OCI-LY7 (cell line): ENCODE measurements at places on chromosomes 4 and X.

- peak; percentile 62 for DNase-seq
Measured at GRCh38 chrX:2500091-2500802, 529 bp downstream of the DHRSX start.

DNA sequence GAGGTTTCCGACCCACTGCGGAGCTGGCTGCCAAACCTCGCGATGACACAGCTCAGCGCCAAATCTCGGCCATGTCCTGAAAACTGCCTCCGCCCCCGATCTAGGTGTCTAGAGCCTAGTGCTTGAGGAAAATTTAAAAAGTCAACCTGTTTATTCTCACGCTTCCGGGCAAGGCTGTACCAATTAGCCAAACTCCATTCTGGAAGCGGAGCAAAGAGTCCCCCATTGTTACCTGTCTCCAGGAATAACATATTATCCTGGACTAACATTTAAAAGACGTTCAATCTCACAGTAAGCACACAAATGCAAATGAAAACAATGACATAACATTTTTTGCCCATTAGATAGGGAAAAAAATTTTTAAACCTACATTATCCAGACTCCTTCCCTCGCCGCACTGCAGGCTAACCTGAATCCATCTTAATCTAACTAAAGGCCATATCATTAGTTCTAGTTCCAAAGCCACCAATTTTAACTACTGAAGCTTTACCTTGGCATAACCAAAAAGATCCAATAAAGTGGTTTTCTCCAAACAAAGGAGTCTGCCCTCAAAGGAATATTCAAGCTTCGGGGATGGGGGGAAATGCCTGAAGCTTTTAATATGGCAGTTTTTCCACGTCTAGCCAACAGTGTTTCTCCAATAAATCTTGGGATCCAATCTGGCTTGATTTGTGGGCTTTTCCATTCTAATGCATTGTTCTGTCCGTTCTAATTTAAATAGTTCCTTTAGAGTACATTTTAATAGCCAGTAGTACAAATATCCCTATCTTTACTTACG is 1.9 kb downstream of the HUWE1 start:
- DNase-seq = no peak

DNA sequence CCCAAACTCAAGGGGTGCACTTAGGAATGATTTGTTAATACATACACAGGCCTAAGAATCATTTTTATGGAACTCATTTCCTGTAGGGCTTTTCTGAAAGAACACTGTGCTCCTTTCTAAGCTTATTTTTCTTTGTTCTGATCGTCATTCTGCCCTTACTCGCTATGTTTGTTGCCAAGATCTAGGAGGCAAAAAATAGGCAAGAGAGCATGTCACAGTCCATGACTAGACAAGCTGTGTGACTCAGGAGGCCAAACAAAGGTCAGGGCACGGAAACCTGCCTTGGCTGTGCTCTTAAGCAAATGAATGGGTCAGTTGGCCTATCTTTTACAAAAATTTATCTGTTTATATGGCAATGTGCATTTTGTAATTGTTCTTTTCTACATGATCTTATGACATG is 42.5 kb upstream of the C1GALT1C1 start:
- DNase-seq = no peak

- no peak for DNase-seq
Measured at GRCh38 chr4:156969101-156969500, 2.5 kb downstream of the PDGFC start.

DNA sequence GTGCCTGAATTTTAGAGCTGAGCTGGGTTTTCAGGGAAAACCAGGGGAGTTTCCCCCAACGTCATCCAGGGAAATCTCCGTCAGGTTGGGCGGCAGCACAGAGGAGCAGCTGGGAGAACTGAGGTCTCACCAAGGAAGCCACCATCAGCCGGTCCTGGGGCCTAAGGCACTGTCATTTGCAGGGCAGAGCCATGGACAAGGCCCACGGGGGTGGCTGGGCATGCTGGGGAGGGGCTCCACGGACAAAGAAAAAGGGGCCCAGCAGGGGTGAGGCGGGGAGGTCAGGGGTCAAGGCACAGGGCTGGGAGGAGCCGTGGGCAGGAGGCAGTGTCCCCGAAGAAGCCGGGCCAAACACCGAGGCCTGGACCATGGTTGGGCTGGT is 109.8 kb downstream of the HMX1 start:
- DNase-seq = no peak

DNA sequence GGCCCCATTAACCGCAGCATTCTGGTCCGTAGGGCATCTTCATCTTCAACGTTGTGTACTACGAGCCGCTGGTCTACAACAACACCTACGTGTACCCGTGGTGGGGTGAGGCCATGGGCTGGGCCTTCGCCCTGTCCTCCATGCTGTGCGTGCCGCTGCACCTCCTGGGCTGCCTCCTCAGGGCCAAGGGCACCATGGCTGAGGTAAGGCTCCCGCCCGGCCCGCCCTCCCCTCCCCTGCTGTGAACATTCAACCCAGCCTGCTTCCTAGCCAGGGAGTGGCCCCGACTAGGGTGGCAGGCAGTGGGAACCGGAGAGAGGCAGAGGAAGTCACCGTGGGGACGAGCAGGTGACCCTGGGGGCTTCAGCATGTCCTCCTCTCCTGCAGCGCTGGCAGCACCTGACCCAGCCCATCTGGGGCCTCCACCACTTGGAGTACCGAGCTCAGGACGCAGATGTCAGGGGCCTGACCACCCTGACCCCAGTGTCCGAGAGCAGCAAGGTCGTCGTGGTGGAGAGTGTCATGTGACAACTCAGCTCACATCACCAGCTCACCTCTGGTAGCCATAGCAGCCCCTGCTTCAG is 7.1 kb downstream of the SLC6A8 start:
- DNase-seq = no peak

GRCh38 chr4:89868999-89869589 is 25.6 kb upstream of the MMRN1 start:
- DNase-seq = no peak

DNA sequence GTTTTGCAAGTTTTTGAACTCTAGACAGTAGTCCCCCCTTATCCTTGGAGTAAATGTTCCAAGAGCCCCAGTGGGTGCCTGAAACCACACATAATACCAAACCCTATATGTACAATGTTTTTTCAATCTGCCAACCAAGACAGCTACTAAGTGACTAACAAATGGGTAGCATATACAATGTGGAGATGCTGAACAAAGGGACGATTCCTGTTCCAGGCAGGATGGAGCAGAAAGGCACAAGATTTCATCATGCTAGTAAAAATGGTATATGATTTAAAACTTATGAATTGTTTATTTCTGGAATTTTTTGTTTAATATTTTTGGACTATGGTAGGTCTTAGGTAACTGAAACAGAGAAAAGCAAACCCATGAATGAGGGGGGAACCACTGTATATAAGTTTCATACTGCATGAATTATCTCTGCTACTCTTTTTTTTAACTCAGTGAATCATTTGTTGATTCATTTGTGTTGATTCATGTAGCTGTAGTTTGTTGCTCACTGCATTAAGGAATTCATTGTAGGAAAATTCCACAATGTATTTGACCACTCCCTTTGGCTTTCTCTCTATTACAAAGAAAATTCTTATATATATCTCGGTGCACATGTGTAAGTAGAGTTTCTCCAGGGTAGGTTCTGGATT is 21.9 kb upstream of the ANXA3 start:
- no peak for DNase-seq

DNA sequence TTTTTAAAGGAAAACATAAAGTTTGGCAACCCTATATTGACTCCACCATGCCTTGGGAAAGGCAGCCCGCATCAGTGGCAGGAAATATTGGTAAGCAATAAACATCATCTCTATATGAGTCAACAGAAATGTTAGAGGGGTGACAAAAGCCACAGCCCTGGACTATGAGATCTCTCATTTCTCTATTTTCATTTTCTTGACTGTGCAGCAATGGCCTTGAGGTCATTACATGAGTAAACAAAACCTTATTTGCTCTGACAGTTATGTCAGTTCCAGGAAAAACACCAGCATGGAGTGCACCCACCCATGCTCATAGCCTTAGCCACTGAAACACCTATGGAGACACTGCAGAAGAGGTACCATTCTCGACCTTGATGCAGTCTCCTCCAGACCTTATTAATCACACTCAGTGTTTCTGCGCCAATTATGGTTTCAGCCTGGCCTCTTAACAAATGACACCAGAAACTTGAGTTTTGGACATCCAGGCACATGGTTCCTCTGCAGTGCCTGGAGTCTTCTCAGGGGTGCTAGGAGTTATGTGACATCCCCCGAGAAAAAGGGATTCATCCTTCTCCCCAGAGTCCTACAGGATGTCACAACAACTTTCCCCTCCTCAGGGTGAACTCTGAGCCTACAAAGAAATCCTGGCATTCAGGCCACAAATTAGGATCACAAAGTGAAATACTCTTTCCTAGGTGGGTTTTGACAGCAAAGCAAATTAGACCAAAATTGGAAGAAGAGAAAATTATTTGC is 16.0 kb upstream of the HPGD start:
- DNase-seq = no peak

GRCh38 chr4:39978904-39979303 is 1.2 kb upstream of the PDS5A start:
- DNase-seq = peak; percentile 37

GRCh38 chr4:40124690-40125089 is 68.0 kb downstream of the N4BP2 start:
- no peak for DNase-seq

DNA sequence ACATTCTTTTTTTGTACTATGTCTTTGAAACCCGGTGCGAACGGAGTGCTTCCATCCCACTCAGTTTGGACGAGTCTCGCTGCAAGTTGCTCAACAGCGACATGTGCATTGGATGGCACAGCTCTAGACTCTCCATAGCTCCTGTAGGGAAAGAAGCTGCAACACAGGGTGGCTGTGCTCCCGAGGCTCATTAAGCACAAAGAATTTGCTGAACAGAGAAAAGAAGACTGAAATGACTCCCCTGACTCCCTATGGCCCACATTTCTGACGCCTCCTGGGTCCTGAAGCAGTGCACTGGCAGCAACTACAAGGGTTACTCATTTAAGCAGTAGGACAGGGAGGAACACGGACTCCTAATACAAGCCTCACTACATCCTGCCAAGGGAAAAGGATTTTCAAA is 127.4 kb downstream of the SH3RF1 start:
- no peak for DNase-seq

- DNase-seq = no peak
Measured at GRCh38 chr4:7259039-7259438, 66.7 kb downstream of the SORCS2 start.

DNA sequence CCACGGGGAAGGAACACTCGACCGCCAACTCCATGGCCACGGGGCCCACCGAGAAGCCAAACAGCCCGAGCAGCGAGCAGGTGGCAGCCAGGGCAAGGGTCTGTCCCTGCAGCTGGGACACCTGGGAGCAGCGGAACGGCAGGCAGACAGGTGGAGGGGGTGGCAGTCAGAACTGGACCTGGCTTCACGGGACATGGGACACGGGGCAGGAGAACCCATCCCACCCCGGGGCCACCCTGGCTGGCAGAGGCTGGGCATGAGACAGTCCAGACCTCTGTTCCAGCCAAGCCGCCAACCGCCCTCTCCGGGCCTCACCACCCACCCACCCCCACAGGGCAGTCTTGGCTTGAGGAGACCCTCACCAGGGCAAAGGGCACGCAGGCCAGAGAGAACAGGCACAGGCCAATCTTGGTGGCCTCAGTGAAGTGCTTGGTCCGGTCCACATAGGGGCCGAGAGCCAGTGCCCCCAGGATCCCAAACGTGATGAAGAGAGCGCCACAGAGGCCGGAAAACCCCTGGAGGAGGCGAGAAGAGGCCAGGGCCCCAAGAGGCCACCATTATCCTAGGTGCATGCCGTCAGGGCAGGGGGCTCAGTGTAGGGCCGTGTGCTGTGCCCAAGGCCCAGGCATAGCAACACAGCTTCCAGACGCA is 5.6 kb downstream of the SLC49A3 start:
- DNase-seq = no peak

GRCh38 chr4:156734965-156735895 is 236.4 kb downstream of the PDGFC start:
- DNase-seq = no peak

- DNase-seq = no peak
Measured at GRCh38 chr4:56806666-56807065, 14.8 kb downstream of the SPINK2 start.

DNA sequence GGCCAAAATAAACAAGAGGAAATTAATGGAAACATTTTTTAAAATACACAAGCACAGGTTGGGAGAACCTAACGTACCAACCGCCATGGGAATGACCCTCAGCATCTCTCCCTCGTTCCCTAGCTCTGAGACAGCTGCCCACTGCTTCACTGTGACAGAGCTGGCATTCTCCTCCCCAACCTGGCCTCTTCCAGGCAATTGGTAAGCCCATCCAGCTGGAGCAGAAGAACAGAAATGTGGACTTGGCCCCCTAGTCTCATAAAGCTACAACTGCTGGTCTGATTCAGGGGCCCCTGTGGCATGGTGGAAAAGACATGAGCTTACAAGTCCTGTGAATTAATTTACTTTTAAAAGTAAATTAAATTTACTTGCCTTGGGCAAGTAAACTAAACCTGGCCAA is 245.1 kb downstream of the PTTG2 start:
- no peak for DNase-seq

- no peak for DNase-seq
Measured at GRCh38 chr4:55028196-55028595, 97.2 kb downstream of the KDR start.

- peak; percentile 2 for DNase-seq
Measured at GRCh38 chrX:109440475-109440874, 41.4 kb downstream of the GUCY2F start.

DNA sequence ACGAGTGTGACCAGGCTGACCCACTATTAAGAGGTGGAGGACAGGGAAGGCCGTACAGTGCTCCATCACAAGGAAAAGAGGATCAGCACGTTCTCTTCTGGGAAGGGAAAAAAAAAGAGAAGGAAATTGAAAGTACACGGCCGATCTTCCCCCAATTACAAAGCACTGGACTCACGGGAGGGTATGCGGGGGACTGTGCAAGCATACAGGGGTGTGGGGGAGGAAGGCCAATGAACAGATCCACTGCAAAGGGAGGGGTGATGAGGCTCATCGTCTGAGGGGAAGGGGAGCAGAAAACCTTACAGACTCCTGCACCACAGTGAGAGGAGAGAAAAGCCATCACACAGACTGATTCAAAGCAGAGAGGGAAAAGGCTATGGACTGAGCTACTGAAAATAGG is 1.1 kb downstream of the ELK1 start:
- no peak for DNase-seq

GRCh38 chr4:73855406-73855805 is 2.3 kb downstream of the PF4V1 start:
- no peak for DNase-seq

- no peak for DNase-seq
Measured at GRCh38 chr4:182655340-182655739, 261.8 kb downstream of the DCTD start.

DNA sequence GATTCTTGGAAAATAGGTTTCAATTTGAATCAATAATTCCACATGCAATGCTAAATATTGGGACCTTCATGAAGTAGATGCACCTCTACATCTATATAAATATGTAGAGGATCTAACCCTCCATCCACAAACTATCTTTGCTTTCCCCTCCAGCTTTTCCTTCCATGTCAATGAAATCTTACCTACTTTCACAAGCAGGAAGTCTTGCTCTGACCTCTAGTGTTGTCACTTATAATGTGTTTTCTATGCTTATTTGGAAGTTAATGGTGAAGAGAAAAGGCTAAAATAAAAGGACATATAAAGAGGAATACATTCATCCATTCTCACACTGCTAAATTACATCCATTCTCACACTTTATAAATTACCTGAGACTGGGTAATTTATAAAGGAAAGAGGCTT is 472.7 kb upstream of the DIAPH2 start:
- DNase-seq = no peak
